ENCODE measurements at places on chromosomes 13 and 19.

- no peak for DNase-seq
Observed at GRCh38 chr19:18764591-18765051, 26.5 kb downstream of the COMP start.

DNA sequence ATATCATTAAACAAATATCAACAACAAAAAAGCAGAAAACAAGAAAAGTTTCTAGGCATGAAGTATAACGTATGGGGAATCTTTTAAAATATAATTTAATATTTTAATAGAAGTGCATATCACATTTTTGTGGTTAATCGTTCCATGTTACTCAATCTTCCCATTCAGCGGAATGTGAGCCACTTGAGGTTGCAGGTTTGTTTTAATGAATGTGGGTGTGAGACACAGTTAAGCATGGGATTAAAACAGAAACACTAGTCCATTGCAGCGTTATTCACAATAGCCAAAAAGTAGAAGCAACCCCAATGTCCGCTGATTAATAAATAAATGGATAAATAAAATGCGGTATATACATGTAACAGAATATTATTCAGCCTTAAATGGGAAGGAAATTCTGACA lies 146.0 kb downstream of the NDFIP2 start:
- DNase-seq: no peak

DNA sequence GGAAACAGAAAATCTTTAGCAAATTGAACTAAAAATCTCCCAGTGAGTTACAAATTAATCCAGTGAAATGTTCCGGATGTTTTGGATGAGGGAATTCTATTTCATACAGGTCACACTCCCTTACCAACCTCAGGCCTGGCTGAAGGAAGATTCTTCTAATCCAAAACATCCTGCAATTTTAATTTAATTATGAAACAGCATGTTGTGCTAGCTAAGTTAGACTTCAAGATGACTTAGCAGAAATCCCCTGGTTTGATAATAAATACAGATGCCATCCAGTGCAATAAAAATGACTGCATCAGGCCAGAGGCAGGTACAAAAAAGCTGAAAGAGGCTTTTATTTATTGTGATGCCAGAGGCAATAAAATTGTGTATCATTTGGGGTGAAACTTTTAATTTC lies 96.7 kb upstream of the CLDN10 start:
- no peak for DNase-seq

DNA sequence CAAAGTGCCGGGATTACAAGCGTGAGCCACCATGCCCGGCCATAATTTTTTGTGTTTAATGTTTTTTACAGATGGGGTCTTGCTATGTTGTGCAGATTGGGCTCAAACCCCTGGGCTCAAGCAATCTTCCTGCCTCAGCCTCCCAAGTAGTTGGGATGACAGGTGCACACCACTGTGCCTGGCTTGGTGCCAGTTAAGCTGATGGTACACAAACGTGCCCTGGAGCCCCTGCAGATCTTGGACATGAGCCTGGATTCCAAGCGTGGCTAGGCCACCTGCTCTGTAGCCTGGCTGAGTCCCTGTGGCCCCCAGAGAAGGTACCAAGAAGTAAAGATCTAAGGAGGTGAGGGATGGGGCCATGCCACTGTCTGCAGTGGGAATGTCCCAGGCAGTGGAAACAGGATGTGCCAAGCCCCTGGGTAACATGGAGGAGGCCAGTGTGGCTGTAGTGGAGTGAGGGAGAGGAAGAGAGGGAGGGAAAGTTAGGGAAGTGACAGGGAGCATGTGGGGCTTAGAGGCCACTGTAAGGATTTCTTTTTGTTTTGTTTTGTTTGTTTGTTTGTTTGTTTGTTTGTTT lies 7.0 kb downstream of the PRODH2 start:
- DNase-seq: no peak

DNA sequence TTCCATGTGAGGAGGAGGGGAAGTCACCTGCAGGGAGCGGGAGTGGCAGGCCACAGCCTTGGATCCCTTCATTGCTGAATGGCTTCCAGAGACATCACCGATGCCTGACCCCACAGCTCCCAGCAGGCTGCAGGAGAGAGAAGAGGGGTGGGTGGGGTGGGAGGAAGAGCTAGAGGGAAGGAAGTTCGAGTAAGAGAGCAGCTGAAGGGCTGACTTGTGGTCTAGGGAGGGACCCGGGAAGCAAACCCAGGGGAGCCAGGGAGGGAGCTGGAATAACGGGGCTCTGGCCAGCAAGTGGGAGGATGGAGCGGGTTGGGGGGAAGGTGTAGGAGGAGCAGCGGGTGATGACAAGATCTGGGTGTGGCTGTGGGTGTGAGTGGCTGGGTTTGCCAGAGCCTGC lies 229.8 kb upstream of the MAB21L1 start:
- no peak for DNase-seq

- DNase-seq: no peak
Observed at GRCh38 chr19:28426110-28426729, 786.7 kb downstream of the UQCRFS1 start.

- DNase-seq: no peak
Observed at GRCh38 chr13:91304741-91305140, 42.7 kb upstream of the MIR17HG start.

DNA sequence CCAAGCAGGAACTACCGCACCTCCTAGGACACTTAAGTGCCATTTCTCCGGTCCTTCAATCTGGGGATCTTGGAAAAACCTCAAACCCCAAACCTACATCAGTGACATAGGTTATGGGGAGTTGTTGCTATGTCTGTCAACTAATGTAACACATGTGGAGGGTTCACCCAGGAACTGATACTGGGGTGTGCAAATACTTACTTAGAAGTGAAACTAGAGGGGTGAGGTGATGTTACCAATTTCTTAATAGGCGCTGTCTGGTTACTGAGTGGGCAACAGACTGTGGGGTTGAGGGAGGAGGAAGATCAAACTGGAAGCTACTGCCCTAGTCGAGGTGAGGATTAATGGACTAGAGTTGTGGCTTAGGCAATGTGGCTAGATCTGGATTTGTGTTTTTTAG lies 1.9 kb downstream of the ZNF586 start:
- DNase-seq: no peak

DNA sequence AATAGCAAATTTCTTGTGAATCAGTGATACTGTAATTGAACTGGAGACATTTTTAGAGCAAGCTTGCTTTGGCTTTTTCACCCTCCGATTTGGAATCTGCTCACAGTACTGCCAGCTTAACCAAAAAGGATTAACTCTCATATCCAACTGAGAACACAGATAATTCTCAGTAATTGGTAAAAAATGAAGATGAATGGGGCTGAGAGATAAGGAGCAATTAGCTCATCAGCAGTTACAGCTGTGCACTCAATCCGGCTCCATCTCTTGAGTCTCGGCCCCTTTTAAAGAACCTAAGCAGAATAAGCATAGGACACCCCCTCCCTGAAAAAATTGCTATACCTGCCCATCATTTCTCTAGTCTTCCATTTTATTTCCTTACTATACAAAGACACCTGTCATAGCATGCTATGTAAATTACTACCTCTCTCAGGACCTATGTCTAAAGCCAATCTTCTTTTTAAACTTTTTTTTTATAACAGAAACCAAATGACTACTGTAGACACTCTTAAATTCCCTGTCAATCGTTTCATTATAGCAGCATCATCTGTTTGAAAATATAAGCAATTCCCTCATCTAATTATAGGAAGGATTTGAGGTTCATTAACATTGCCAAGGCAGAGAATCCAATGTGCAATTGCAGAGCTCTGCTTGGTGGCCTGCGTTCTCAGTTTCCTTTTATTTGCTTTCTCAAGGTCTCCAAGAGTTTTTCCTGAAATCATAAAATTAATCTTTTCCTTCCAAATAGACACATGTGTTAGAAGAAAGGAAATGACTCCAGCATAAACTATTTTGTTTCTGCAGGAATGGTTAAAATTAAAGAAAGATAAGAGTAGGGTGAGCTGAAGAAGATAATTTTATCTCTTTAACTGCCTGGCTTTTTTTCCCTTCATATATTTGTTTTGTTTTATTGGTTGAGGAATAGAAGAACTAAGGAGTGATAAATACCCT lies 242.1 kb downstream of the DACH1 start:
- no peak for DNase-seq

DNA sequence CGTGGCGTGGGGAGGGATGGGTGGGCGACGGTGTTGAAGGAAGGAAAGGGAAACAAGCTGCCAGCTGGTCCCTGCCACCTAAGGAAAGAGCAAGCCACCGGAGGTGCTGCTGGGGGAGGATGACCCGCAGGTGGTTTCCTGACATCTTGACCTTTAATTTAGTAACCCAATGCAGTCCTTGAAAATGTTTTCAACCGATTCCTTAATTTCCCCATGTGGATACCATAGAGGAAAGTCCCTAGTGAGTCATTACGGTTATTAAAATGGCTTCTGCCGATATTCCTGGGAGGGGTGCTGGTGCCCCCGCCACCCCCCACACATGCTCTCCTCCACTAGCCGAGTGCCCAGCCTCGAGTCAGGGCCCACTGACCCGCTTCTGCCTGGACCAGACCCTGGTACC lies 6.3 kb upstream of the ANKRD10 start:
- DNase-seq: no peak

GRCh38 chr13:114110091-114110829 lies 22.2 kb downstream of the RASA3 start:
- no peak for DNase-seq

DNA sequence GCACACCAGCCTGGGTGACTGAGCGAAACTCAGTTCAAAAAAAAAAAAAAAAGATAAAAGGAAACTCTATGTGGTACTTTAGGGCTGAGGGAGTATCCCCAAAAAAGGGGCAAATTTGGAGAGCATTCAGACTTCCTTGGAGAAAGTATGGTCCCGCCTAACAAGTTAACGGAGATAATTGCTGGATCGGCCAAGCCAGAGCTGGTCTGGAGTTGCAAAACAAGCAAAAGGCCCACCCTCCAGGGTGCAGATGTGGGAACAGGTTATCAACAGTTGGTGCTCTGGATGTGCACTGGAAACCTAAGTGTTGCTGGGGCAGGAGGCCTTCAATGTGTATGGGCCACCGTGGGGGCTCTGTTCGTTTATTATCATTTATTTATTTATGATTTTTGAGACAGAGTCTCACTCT lies 2.8 kb downstream of the IQCN start:
- no peak for DNase-seq

DNA sequence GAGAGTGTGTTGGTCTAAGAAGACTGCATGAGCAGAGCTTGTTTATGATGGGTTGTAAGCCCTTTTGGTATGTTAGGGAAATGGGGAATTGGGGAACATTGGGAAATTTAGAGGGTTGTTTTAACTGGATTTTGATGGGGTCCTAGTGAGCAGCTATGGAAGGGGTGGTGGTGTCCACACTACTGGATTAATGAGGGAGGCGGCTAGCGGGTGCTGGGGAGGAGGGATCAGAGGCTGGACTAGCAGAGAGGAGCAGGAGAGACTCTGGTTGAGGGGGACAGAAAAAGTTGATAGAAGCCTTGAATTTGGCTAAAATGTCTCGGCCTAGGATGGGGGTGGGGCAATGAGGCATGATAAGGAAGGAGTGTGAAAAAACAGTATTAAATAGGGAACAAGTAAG lies 1369.1 kb downstream of the UQCRFS1 start:
- DNase-seq: no peak

GRCh38 chr19:14428882-14429416 lies 4.2 kb upstream of the PKN1 start:
- no peak for DNase-seq

DNA sequence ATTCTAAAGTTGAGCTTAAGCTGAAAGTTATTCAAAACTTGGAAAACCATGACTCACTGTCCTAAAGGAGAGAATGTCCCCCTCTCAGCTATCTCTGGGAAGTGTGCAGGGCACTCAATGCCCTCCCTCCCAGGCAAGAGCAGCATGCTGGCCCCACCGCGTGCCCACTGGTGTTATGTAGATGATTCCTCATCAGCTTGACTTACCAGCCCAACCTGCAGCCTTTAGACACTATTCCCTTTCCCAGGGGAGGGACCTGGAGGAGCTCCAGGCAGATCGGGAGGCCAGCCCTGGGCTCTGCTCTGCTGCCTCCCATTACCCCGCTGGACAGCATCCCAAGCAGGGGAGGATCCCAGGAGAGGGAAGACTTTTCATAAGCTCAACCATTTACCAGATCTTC lies 124.6 kb downstream of the FGF14 start:
- peak; percentile 13 for DNase-seq

DNA sequence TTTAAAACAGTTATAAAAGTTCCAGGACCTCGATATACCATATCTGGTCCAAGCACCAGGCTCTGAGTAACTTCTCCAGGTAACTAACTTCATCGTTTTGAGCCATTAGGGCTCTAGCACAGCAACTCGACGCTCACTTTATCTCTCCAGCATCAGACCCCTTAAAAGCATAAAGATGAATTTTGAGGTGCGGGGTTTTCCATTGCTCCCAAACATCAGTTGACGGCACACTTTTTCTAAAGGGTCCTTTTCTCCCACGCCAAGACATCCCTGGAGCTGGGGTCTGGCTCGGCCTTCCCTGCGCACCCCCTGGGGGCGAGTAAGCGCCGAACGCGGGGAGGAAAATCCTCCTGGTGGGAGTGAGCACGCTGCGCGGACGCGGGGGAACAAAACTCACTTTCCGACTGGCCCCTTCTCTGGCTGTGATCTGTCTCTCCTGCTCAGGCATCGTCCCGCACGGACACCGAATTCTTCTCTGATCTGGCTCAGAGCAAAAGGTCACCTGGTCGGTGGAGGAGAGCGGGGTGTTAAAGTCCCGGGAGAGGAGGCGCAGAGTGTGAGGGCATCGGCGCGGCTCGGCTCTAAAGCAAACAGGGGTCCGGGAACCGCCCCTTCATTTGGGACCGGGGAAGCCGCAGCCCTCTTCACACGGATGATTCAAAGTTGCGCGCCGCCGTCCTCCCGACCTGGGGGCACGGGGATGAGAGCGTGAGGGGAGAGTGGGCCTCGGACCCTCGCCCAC lies at the start of gene ATP7B:
ATP7B (minus strand) TSS at position 561 of the 742 bp plus-strand sequence; CDS start at position 448, 113 bp downstream.
- no peak for DNase-seq

GRCh38 chr19:32558607-32559228 lies 22.3 kb upstream of the PDCD5 start:
- no peak for DNase-seq

DNA sequence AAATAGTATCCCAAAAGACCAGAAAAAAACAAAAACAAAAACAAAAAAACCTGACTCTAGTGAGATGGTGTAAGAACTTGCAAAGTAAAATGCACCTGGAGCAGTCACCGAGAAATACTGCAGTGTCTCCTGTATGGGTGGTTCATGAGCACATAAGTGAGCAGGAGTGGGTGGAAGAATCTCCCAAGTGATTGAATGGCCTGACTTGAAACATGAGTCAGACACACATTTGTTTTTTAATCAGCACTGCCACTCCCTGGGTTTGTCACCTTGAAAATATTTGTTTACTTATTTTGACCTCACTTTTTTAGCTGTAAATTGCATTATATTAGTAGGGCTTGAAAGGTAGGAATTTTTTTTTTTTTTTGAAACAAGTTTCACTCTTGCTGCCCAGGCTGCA lies 2.0 kb downstream of the ZNF431 start:
- no peak for DNase-seq

All from kidney glomerular epithelial cell (primary cell).